T-helper 17 cell (primary cell): ENCODE measurements at places on chromosomes 7 and 10. TPM values are rescaled to one million over a fixed set of nuclear protein-coding genes. Genes with fewer than 3 reads are reported as not detected.

GRCh38 chr7:33685981-33686683 lies 219.2 kb upstream of the BMPER start:
- no peaks in the 10 kb centered on the region for H3K27me3 ChIP-seq
- no peaks in the 10 kb centered on the region for H3K36me3 ChIP-seq
- no peak for DNase-seq

DNA sequence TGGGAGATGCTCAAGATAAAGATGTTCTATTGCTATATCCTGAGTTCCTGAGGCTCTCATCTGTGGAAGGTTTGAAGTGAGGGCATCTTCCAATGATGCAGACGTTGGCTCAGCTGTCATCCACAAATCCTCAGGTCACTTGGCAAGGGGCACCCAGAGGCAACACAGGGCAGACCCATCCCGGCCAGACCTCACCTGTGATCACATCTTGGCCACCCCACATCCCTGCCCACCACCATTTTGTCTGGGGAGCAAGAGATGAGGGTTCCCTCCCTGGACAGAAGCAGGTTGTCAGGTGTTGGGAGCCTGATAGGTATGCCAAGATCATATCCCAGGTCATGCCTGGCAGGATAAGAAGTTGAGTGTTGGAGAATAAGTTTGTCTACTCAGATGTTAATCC lies 918.2 kb upstream of the ZNF722 start:
- DNase-seq, result no peak
- H3K27me3 ChIP-seq, result no peaks in the 10 kb centered on the region
- H3K4me1 ChIP-seq, result no peaks in the 10 kb centered on the region
- no peak overlapping the region for H3K4me3 ChIP-seq

The TMEM178B gene
- total RNA-seq, result 0.96 TPM

GRCh38 chr7:116499168-116500077 lies at the start of gene CAV2:
Gene CAV2, plus strand, starts transcription at chr7:116499738. Its CDS starts 44 bp downstream, at chr7:116499782.
- peak; percentile 12 for DNase-seq
- peak within 1 kb of the TSS; percentile 92 for H3K4me3 ChIP-seq
- H3K4me1 ChIP-seq, result peaks cover 9% of the 10 kb centered on the region

GRCh38 chr7:132546366-132547127 lies 29.7 kb downstream of the PLXNA4 start:
- no peaks in the 10 kb centered on the region for H3K4me1 ChIP-seq
- no peak for DNase-seq
- no peaks in the 10 kb centered on the region for H3K27me3 ChIP-seq
- no peak overlapping the region for H3K27ac ChIP-seq

- peaks cover 2% of the 10 kb centered on the region for H3K4me1 ChIP-seq
- H3K4me3 ChIP-seq, result no peak overlapping the region
- no peak for DNase-seq
- peak overlapping the region; percentile 43 for H3K27ac ChIP-seq
- peaks cover 4% of the 10 kb centered on the region for H3K36me3 ChIP-seq
- H3K27me3 ChIP-seq, result peaks cover 25% of the 10 kb centered on the region
Measured at GRCh38 chr10:95363303-95363912, 72.6 kb upstream of the PDLIM1 start.

The C10orf105 gene
- total RNA-seq, result 0.31 TPM

DNA sequence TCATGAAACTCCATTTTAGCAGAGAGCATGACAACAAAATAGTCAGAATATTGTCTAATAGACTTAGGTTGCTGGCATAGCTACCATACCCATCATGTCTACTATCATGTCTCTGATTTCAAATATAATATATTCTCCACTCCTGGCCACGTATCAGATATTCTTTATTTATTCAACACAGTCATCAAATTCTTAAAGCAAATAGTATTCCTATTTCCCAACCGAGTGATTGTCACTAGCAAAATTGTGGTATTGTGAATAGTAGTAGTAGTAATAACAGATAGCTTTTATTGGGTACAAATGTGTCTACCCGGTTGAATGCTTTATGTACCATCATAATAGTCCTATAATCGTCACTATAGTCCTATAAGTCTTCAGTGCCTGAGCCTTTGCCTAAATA lies 918.6 kb downstream of the KCNMA1 start:
- DNase-seq, result no peak
- H3K4me3 ChIP-seq, result no peak overlapping the region
- no peaks in the 10 kb centered on the region for H3K27me3 ChIP-seq
- no peaks in the 10 kb centered on the region for H3K4me1 ChIP-seq
- H3K36me3 ChIP-seq, result no peaks in the 10 kb centered on the region

The ELFN1 gene
- total RNA-seq, result not detected

The CLDN12 gene
- 1.6 TPM for total RNA-seq

DNA sequence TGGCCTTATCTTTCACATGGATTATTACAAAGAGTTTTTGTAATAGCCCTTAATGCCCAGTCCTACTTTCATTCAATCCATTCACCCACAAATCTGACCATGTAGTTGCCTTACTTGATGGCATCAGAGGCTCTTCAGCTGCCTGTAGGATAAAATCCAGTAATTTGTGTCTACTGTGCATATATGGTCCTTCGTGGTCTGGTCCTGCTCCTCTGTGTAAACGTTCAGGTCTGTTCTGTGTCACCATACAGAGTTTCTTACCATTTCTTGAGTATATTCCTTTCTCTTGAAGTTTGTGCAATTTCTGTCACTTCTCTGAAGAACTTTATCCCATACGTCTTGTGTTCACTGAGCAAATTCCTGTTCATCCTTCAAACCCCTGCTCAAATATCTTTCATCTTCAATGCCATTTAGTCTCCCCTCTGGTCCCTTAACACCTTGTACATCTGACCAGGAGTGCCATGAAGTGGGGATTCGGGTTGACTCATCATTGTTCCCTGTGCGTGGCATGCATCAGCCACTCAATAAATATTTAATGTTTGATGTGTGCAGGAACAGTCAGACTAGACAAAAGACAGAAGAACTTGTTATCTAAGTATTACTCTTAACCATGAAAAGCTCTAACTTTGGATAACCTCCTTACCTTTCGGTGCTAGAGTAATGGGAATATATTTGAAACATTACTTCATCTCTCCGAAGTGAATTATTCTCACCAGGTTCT lies 98.6 kb upstream of the RPA3 start:
- H3K4me3 ChIP-seq, result peak overlapping the region; percentile 80
- H3K27ac ChIP-seq, result peak overlapping the region; percentile 83
- peaks cover 32% of the 10 kb centered on the region for H3K4me1 ChIP-seq
- peaks cover 2% of the 10 kb centered on the region for H3K36me3 ChIP-seq
- no peaks in the 10 kb centered on the region for H3K27me3 ChIP-seq

The SEMA3E gene
- total RNA-seq, result not detected

- no peak for DNase-seq
- H3K4me3 ChIP-seq, result no peak overlapping the region
- H3K27ac ChIP-seq, result no peak overlapping the region
- no peaks in the 10 kb centered on the region for H3K27me3 ChIP-seq
- H3K36me3 ChIP-seq, result no peaks in the 10 kb centered on the region
- no peaks in the 10 kb centered on the region for H3K4me1 ChIP-seq
Measured at GRCh38 chr7:31432176-31432575, 81.7 kb upstream of the ITPRID1 start.

DNA sequence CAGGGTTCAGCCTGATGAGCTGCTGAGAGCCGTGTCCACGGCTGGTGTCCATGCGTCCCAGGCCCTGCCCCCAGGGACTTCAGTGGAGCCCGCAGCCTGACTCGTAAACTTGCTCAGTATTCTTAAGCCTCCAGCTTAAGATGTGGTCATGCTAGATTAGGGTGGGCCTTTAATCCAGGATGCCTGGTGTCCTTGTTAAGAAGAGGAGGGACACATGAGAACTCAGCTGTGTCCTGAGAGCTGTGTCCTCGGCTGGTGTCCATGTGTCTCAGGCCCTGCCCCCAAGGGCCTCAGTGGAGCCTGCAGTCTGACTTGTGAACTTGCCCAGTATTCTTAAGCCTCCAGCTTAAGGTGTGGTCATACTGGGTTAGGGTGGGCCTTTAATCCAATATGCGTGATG lies 23.0 kb downstream of the DOCK1 start:
- DNase-seq, result no peak
- H3K36me3 ChIP-seq, result no peaks in the 10 kb centered on the region
- no peaks in the 10 kb centered on the region for H3K27me3 ChIP-seq
- H3K27ac ChIP-seq, result no peak overlapping the region

The OIT3 gene
- total RNA-seq, result 0.13 TPM

The MINDY4 gene
- total RNA-seq, result 1.8 TPM

- no peak overlapping the region for H3K27ac ChIP-seq
- H3K4me3 ChIP-seq, result no peak overlapping the region
- H3K36me3 ChIP-seq, result no peaks in the 10 kb centered on the region
- no peak for DNase-seq
- no peaks in the 10 kb centered on the region for H3K4me1 ChIP-seq
- no peaks in the 10 kb centered on the region for H3K27me3 ChIP-seq
Measured at GRCh38 chr7:123279949-123280348, 80.2 kb upstream of the SLC13A1 start.

- no peak overlapping the region for H3K4me3 ChIP-seq
- peaks cover 5% of the 10 kb centered on the region for H3K4me1 ChIP-seq
- H3K27me3 ChIP-seq, result no peaks in the 10 kb centered on the region
- no peaks in the 10 kb centered on the region for H3K36me3 ChIP-seq
- peak overlapping the region; percentile 45 for H3K27ac ChIP-seq
Measured at GRCh38 chr7:1899951-1900762, 230.1 kb downstream of the ELFN1 start.

DNA sequence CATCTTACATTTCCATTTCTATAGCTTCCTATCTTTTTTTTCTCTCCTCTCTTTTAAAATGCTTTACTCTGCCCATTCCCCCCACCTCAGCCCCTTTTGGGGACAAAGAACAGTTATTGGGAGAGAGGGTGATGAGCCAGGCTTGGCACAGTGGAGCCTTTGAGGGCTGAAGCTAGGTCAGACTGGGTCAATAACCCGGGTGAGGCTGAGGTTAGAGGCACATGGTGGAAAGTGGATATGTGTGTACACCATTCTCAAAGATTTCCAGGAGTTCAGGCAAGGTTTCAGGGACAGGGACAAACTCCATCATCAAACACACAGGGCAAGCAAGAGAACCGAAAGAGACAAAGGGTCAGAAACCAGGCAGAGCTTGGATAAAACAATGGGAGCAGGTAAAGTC lies 11.5 kb downstream of the ABCB4 start:
- no peak overlapping the region for H3K4me3 ChIP-seq
- H3K4me1 ChIP-seq, result peaks cover 5% of the 10 kb centered on the region
- H3K27me3 ChIP-seq, result peaks cover 23% of the 10 kb centered on the region

The GNAI1 gene
- 1.1 TPM for total RNA-seq

The PVRIG gene
- 30.1 TPM for total RNA-seq

DNA sequence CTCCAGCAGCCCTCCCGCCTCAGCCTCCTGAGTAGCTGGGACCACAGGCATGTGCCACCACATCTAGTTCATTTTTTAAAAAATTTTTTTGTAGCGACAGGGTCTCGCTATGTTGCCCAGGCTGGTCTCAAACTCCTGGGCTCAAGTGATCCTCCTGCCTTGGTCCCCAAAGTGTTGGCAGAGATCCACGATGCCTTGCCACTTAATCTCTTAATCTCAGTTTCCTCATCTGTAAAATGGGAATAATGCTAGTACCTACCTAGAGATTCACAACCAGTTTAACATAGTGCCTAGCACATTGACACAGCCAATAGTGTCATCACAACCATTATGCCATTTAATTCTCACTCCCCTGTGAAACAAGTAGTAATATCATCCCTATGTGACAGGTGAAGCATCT lies 4.8 kb upstream of the CPA4 start:
- H3K27ac ChIP-seq, result no peak overlapping the region
- DNase-seq, result no peak
- peaks cover 2% of the 10 kb centered on the region for H3K4me1 ChIP-seq
- H3K4me3 ChIP-seq, result no peak overlapping the region

The OR2A42 gene
- 0.07 TPM for total RNA-seq

DNA sequence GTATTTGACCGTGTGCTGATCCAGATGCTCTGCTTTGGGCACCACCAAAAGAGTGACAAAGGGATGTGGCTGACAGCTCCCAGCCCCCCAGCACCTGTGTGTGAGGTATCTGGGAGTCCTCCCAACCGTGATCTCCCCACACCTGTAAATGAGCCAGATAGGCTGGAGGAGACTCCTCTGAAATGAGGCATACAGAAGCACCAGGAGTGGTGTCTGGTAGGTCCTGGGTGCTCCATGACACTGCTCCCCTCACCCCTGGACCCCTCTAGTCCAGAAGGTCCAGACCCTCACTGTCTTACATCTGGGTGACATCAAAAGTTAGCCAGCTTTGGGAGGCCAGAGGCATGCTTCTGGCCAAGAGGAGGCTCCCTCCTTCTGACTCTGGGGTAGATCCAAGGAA lies 20.0 kb upstream of the DRGX start:
- H3K4me1 ChIP-seq, result no peaks in the 10 kb centered on the region
- DNase-seq, result no peak
- H3K27me3 ChIP-seq, result peaks cover 44% of the 10 kb centered on the region

DNA sequence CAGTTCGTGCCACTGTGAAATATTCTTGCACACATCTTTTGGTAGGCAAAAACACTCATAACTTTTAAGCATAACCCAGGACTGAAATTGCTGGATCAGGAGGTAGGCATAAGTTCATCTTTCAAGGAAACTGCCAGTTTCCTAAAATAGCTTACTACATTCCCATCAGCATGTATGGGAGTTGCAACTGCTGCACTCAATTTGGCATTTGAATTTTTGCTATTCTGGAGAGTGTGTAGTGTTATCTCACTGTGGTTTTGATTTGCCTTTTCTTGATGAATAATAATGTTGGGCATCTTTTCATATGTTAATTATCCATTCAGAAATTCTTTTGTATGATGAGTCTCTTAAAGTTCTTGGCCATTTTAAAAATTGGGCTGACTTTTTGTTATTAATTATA lies 95.2 kb downstream of the ORC5 start:
- no peak for DNase-seq
- H3K4me3 ChIP-seq, result no peak overlapping the region
- no peak overlapping the region for H3K27ac ChIP-seq
- no peaks in the 10 kb centered on the region for H3K27me3 ChIP-seq
- H3K4me1 ChIP-seq, result no peaks in the 10 kb centered on the region
- H3K36me3 ChIP-seq, result no peaks in the 10 kb centered on the region

GRCh38 chr7:44638611-44639557 lies 32.5 kb downstream of the OGDH start:
- peaks cover 6% of the 10 kb centered on the region for H3K36me3 ChIP-seq
- no peaks in the 10 kb centered on the region for H3K27me3 ChIP-seq

GRCh38 chr10:122374237-122374858 lies at the start of gene PLEKHA1:
Gene PLEKHA1, plus strand, starts transcription at chr10:122374708. Its CDS starts 18,493 bp downstream, at chr10:122393201.
- peaks cover 19% of the 10 kb centered on the region for H3K27me3 ChIP-seq
- H3K36me3 ChIP-seq, result peaks cover under 1% of the 10 kb centered on the region
- peaks cover 21% of the 10 kb centered on the region for H3K4me1 ChIP-seq
- DNase-seq, result peak; percentile 93
- peak within 1 kb of the TSS; percentile 95 for H3K27ac ChIP-seq

DNA sequence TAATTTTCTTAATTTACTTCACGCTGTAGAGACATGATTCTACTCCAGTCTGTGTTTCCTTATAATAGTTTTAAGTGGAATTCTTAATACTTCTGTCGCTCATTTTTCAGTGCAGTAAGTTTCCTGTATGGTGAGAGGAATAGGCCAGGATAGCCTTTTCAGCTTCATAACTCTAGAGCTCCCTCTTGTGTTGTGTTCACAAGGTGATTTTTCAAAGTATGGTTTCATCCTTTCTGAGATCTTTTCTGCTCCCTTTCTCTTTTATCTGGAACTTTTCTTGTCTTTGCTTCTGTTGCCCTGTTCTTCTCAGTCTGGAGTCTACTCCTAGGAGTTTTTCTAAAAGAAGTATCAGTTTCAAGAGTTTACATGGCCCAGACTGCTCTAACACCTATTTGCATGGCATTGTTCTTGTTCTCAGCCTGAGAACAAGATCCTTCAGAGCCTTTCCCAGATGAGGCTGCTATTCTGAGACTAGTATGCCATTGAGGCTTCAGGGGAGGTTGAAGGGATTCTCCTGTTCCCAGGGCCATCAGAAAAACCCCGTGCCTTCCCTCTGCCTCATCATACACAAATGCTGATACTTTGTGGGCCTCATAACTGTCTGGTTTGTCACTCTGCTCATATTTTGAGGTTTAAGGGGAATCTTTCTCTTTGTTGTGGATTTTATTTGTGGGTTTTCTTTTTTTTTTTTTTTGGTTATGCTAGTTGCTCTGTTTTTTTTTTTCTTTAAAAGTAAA lies 21.8 kb downstream of the NET1 start:
- H3K4me1 ChIP-seq, result peaks cover 14% of the 10 kb centered on the region
- DNase-seq, result no peak
- peaks cover 6% of the 10 kb centered on the region for H3K36me3 ChIP-seq
- no peaks in the 10 kb centered on the region for H3K27me3 ChIP-seq
